ENCODE measurements at places on chromosomes 16 and 17.

DNA sequence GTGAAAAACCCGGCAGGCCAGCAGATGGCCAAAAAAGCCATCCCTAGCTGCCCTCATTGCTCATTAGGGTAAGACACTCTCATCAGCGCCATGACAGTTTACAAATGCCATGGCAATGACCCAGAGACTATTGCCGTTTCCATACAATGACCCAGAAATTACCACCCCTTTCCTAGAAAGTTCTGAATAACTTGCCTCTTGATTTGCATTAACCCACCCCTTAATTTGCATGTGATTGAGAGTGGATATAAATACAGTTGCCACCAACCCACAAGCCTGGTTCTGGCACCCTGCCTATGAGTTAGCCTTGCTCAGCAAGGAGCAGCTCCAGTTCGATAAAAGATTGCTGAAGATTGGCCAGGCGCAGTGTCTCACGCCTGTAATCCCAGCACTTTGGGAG lies 16.1 kb upstream of the C16orf54 start:
- H3K4me3 ChIP-seq: no peak overlapping the region
- no peaks in the 10 kb centered on the region for H3K27me3 ChIP-seq
- H3K4me1 ChIP-seq: no peaks in the 10 kb centered on the region
- no peak overlapping the region for H3K27ac ChIP-seq
- no peak for DNase-seq

DNA sequence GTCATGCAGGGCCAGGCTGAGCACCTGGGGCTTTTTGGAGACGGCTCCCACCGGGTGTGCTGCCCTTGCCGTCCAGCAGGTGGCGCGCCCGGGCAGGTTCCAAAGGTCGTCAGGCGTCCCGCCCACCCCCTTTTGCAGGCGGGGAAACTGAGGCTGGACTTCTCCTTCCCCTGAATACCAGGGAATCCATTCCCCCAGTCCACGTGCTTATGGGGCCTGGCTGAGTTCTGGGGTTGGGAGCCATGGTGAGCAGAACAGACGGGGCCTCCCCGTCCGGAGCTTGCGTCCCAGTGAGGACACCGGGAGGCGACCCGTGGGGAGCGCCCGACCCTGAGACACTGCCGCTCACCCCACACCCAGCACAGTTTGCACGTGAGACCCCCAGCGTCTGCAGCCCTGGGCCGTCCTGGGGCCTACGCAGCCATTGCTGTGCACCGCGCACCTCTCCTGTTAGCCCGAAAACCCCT lies 51.8 kb upstream of the JPH3 start:
- DNase-seq: no peak
- no peak overlapping the region for H3K4me3 ChIP-seq
- H3K4me1 ChIP-seq: peaks cover 4% of the 10 kb centered on the region
- H3K36me3 ChIP-seq: no peaks in the 10 kb centered on the region
- no peaks in the 10 kb centered on the region for H3K27me3 ChIP-seq

- peaks cover 6% of the 10 kb centered on the region for H3K4me1 ChIP-seq
- peaks cover 3% of the 10 kb centered on the region for H3K27me3 ChIP-seq
- no peaks in the 10 kb centered on the region for H3K36me3 ChIP-seq
- peak within 1 kb of the TSS; percentile 74 for H3K4me3 ChIP-seq
These were observed at the start of gene TPPP3 for GRCh38 chr16:67393111-67393787. Gene TPPP3 (minus strand): TSS chr16:67393498. CDS start chr16:67391111, 2,387 bp downstream.

GRCh38 chr16:67541391-67542263 lies 13.0 kb downstream of the RIPOR1 start:
- no peak overlapping the region for H3K4me3 ChIP-seq
- peaks cover 25% of the 10 kb centered on the region for H3K4me1 ChIP-seq
- no peak overlapping the region for H3K27ac ChIP-seq
- no peaks in the 10 kb centered on the region for H3K27me3 ChIP-seq
- no peak for DNase-seq
- peaks cover 56% of the 10 kb centered on the region for H3K36me3 ChIP-seq

GRCh38 chr17:4733073-4733531 lies 1.9 kb downstream of the MED11 start:
- no peak overlapping the region for H3K27ac ChIP-seq
- H3K4me1 ChIP-seq: peaks cover 15% of the 10 kb centered on the region
- H3K4me3 ChIP-seq: no peak overlapping the region
- peaks cover 6% of the 10 kb centered on the region for H3K36me3 ChIP-seq

GRCh38 chr16:23682181-23682580 lies 3.5 kb downstream of the PLK1 start:
- peaks cover 16% of the 10 kb centered on the region for H3K4me1 ChIP-seq
- H3K36me3 ChIP-seq: peaks cover 3% of the 10 kb centered on the region
- no peak overlapping the region for H3K4me3 ChIP-seq
- DNase-seq: no peak

- no peak for DNase-seq
- no peak overlapping the region for H3K27ac ChIP-seq
- H3K27me3 ChIP-seq: no peaks in the 10 kb centered on the region
These were observed 22.4 kb downstream of the RBL2 start for GRCh38 chr16:53456625-53457024.

DNA sequence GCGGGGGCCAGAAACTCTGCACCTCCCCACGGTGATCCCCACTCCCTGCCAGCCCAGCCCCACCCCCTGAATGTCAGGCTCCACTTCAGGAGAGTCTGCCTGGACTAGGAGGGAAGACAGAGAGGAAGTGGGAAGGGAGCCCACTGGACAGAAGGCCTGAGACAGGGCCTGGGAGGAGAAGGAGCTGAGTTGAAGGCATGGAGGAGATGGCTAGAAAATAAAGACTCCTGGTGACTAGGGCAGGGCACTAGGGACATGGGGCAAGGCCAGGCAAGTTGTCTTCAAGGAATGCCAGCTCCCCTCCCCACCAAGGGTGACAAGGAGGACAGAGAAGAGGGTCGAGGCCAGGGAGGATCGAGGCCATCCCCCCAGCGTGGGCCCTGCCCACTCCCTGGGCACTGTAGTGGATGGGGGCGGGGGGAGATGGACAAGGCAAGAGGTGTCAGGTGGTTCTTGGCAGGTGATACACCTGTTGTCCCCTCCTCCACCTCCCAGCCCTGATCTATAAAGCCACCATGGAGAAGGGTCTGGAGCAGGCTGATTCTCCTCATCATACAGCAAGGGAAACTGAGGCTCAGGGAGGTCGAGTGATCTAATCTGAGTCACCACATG lies 19.7 kb downstream of the SRCIN1 start:
- DNase-seq: no peak
- no peak overlapping the region for H3K27ac ChIP-seq
- peaks cover 3% of the 10 kb centered on the region for H3K27me3 ChIP-seq

GRCh38 chr16:66295761-66296546 lies 70.5 kb upstream of the CDH5 start:
- no peaks in the 10 kb centered on the region for H3K4me1 ChIP-seq
- no peak for DNase-seq
- H3K4me3 ChIP-seq: no peak overlapping the region
- H3K27me3 ChIP-seq: no peaks in the 10 kb centered on the region

GRCh38 chr17:19672009-19672750 lies 23.6 kb downstream of the ALDH3A2 start:
- H3K4me3 ChIP-seq: no peak overlapping the region
- no peaks in the 10 kb centered on the region for H3K4me1 ChIP-seq
- no peaks in the 10 kb centered on the region for H3K27me3 ChIP-seq
- no peak for DNase-seq

- H3K4me1 ChIP-seq: peaks cover 11% of the 10 kb centered on the region
- H3K27me3 ChIP-seq: no peaks in the 10 kb centered on the region
- DNase-seq: no peak
- no peak overlapping the region for H3K27ac ChIP-seq
- H3K4me3 ChIP-seq: no peak overlapping the region
These were observed 75.9 kb upstream of the TNRC6C start for GRCh38 chr17:77882481-77883212.

DNA sequence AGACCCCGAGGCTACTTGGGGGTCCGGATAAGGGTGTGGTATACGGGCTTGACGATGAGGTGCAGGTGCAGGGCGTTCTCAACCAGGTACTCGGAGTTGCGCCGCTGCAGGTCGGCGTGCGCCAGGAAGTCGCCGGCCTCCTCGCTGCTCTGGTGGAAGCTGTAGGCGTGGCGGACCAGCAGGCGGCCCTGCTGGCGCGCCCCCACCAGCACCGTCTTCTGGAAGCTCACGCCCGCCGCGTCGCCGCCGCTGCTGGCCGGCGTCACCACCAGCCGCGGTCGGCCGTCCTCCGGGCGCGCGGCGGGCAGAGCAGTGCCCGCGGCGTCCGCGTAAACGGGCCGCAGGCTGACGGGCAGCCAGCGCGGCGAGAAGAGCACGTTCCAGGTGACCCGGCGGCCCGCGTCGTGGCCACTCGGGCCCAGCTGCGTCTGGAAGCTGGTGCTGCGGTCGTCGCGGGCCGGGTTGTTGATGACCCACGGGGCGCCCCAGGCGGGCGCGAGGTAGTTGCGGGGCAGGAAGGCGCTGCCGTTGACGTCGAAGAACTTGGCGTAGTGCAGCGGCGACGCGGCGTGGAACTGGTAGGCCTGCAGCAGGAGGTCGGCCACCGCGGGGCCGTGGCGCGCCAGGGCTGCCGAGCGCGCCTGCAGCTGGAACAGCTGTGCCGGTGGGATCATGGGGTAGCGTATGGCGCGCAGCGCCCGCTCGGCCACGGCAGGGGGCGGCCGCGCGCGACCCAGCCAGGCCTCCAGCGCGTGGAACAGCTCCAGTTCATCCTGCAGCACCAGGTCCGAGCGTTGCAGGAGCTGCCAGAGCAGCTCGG lies 4.8 kb downstream of the BTBD17 start:
- peaks cover 19% of the 10 kb centered on the region for H3K27me3 ChIP-seq
- no peaks in the 10 kb centered on the region for H3K4me1 ChIP-seq
- no peaks in the 10 kb centered on the region for H3K36me3 ChIP-seq
- no peak overlapping the region for H3K27ac ChIP-seq
- no peak for DNase-seq

- H3K36me3 ChIP-seq: no peaks in the 10 kb centered on the region
- peak overlapping the region; percentile 83 for H3K27ac ChIP-seq
- H3K4me3 ChIP-seq: no peak overlapping the region
- H3K27me3 ChIP-seq: no peaks in the 10 kb centered on the region
- peaks cover 16% of the 10 kb centered on the region for H3K4me1 ChIP-seq
- DNase-seq: peak; percentile 52
These were observed 28.7 kb upstream of the MYOCD start for GRCh38 chr17:12637015-12637414.

GRCh38 chr16:22369221-22369811 lies 5.1 kb downstream of the CDR2 start:
- H3K27me3 ChIP-seq: no peaks in the 10 kb centered on the region
- H3K4me1 ChIP-seq: peaks cover 55% of the 10 kb centered on the region
- no peak overlapping the region for H3K4me3 ChIP-seq
- H3K27ac ChIP-seq: peak overlapping the region; percentile 65

DNA sequence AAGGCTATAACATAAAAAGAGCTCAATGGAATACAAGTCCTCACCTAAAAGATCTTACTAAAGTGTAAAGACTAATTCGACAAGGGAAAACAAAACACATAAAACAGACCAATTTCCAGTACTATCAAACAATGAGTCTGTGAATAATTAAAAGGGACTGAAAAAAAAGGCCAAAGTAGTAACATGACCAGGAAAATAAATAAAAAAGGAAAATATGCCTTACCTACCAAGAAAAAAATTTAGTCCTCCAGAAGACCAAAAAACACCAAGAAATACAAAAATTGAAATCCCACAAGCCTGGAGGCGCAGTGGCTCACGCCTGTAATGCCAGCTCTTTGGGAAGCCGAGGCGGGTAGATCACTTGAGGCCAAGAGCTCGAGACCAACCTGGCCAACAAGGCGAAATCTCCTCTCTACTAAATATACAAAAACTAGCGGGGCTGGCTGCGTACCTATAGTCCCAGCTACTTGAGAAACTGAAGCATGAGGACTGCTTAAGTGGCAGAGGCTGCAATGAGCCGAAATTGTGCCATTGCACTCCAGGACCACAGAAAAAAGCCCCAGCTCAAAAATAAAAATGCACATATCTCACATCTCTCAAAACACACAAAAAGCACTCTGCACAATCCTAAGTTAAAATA lies 60.8 kb downstream of the TEX14 start:
- H3K27me3 ChIP-seq: no peaks in the 10 kb centered on the region
- peak overlapping the region; percentile 62 for H3K4me3 ChIP-seq
- H3K36me3 ChIP-seq: no peaks in the 10 kb centered on the region
- H3K27ac ChIP-seq: peak overlapping the region; percentile 71

DNA sequence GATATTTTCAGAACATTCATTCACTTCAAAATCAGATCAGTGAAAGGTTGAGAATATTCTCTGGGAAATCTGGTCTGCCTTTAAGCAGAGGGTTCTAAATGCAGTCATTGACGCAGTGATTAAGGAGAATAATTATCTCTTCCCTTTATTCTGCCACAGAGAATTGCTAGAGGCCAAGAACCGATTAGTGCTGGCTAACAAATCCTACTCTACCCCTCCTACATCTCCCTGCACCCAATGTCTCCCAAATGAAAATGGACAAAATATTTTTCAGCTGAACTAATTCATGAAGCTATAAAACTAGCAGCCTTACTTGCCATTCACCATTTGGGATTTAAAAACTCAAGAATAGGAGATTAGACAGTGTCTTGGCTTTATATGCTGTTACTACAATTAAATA lies 185.5 kb upstream of the SOX9 start:
- H3K36me3 ChIP-seq: no peaks in the 10 kb centered on the region
- H3K27ac ChIP-seq: no peak overlapping the region
- no peak for DNase-seq
- no peaks in the 10 kb centered on the region for H3K4me1 ChIP-seq

DNA sequence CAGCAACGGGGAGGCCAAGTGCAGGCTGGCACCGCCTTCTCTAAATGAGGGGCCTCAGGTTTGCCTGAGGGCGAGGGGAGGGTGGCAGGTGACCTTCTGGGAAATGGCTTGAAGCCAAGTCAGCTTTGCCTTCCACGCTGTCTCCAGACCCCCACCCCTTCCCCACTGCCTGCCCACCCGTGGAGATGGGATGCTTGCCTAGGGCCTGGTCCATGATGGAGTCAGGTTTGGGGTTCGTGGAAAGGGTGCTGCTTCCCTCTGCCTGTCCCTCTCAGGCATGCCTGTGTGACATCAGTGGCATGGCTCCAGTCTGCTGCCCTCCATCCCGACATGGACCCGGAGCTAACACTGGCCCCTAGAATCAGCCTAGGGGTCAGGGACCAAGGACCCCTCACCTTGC lies 18.5 kb downstream of the NGFR start:
- H3K4me3 ChIP-seq: no peak overlapping the region
- no peak for DNase-seq
- H3K4me1 ChIP-seq: peaks cover 42% of the 10 kb centered on the region
- H3K36me3 ChIP-seq: no peaks in the 10 kb centered on the region
- H3K27ac ChIP-seq: no peak overlapping the region

- no peaks in the 10 kb centered on the region for H3K4me1 ChIP-seq
- DNase-seq: no peak
- no peak overlapping the region for H3K4me3 ChIP-seq
- no peak overlapping the region for H3K27ac ChIP-seq
- H3K36me3 ChIP-seq: peaks cover 82% of the 10 kb centered on the region
These were observed 33.5 kb upstream of the ENDOV start for GRCh38 chr17:80381416-80381923.

All from thoracic aorta (tissue), 2 donors.